ENCODE measurements at places on chromosomes 16 and 17.
A peak's percentile ranks its signal among the peaks of the same experiment; 100 is the strongest.

- peak; percentile 33 for DNase-seq
Measured at GRCh38 chr17:35170968-35171771, 23.0 kb downstream of the SLC35G3 start.

- DNase-seq: peak; percentile 16
Measured at GRCh38 chr17:27407916-27408864, 48.1 kb upstream of the KSR1 start.

DNA sequence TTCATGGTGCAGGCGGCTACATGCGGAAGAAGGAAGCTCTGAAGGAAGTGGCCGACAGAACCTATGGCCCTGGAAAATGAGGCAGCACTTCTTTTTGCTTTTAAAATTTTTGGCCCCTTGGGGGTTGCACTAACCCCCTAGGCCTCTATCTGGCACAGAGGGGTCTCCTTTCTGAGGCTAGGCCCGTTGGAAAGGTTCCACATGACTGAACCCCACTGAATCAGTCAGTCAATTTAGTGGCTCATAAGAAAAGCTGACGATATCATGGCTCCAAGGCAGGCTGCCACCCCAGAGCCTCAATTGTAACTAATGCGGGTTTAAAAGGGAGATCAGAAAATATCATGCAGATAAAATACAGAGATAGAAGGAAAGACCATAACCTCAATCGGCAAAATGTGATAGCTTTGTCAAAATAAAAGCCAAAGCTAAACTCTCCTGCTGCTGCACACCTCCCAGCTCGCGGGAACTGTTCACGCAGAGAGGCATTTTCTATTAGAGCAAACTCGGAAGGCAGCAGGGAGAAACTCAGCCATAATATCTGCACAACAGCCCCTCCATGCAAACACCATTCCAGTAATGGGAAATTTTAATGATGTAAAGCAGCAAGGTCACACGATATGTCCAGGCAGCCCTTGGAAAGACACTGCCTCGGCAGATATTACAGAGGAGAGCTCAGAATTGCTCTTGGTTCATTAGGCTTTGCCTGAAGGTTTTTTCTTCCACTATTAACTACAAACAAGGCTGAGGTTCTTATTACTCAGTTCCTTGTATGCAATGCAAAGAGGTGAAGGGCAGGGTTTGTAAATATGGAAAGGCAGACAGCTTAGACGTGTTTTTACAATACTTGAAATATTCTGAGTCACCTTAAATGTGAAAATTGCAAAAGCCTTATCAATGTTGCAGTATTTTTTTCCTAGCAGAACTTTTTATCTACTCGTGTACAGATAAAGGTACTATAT, 200.4 kb upstream of the PMFBP1 start:
- DNase-seq: no peak

DNA sequence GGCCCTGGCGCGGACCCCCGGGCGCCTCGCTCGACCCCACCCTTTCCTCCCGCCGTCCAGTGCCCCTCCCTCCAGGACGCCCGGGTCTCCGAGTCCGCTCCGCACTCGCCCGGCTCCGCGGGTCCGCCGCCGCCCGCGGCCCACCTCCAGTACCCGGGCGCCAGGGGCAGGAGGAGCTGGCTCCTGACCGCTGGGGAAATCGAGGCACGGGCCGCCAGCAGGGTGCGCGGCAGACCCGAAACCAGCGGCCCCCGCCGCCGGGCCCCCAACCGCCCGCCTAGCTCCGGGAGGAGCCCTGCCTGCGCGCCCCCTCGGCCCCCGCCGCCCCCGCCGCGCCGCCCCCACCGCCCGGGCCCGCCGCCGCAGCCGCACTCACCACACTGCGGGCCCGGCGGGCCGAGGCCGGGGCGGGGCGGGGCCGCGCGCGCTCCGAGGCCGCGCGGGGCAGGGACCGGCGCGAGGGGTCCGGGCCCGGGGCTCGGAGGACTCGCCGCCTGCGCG, 333 bp downstream of the MAFG start:
- no peak for DNase-seq

DNA sequence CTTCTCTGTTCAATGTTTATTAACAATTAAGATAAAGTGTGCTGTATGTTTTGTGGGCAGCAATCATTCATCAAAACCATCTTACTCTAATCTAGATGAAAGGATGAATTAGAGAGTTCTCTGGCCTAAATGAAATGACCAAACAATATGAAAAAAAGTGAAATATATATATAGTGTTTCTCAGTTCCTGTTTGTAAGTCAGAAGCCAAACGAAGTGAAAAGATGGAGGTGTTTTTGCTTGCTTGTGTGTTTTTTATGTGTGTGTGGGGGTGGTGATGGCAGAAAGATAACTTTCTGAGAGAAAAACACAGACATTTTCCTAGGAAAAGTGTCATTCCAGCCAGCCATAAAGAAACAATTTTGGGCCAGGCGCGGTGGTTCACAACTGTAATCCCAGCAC, 138.6 kb downstream of the CDH8 start:
- DNase-seq: no peak

GRCh38 chr17:66733759-66734158, 101.2 kb upstream of the CACNG5 start:
- no peak for DNase-seq

Data from kidney capillary endothelial cell (primary cell).